GM12864 (cell line): ENCODE measurements at places on chromosomes 1 and 21.

GRCh38 chr1:41767534-41768525, 150.9 kb downstream of the HIVEP3 start:
- no peak for DNase-seq

- no peak for DNase-seq
Measured at GRCh38 chr1:207058252-207058651, 5.2 kb downstream of the PFKFB2 start.

GRCh38 chr1:67764633-67765032, 68.6 kb downstream of the GNG12 start:
- no peak for DNase-seq

GRCh38 chr1:228373681-228374571, 32.7 kb downstream of the TRIM11 start:
- no peak for DNase-seq

- DNase-seq = no peak
Measured at GRCh38 chr1:205258719-205259118, 31.0 kb downstream of the TMCC2 start.
